SJSA1 (cell line): ENCODE measurements at places on chromosomes 11 and 22.

DNA sequence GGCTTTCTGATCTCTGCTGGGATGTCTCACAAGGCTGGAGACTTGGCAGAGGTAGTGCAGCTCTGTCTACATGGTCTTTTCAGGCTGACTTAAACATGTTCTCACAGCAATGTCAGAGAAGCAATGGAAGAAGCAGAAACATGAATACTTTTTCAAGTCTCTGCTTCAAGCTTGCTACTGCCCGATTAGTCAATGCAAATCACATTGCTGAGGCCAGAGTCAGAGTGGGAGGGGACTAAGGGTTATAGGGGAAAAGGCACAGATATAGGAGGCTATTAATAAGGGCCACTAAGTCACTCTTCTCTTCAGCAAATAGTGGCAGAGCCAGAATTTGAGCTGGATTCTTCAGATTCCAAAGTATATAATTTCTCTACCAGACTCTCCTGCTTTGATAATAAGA, 390.5 kb downstream of the TMEM135 start:
- no peak overlapping the region for H3K4me3 ChIP-seq
- H3K4me1 ChIP-seq = peaks cover 65% of the 10 kb centered on the region
- peak overlapping the region; percentile 39; the same call in 1 of the 2 replicates for H3K27ac ChIP-seq

GRCh38 chr11:93484716-93485115, 58.5 kb downstream of the SMCO4 start:
- no peak for DNase-seq
- no peaks in the 10 kb centered on the region for H3K4me1 ChIP-seq
- H3K4me3 ChIP-seq = no peak overlapping the region
- no peaks in the 10 kb centered on the region for H3K36me3 ChIP-seq

- H3K4me1 ChIP-seq = 0 out of 2 replicates have a peak, but pooled peaks cover 6% of the 10 kb centered on the region
- no peak overlapping the region for H3K4me3 ChIP-seq
- no peaks in the 10 kb centered on the region for H3K27me3 ChIP-seq
- no peak overlapping the region for H3K27ac ChIP-seq
Measured at GRCh38 chr22:33302049-33302545, 243.9 kb upstream of the SYN3 start.

- no peaks in the 10 kb centered on the region for H3K27me3 ChIP-seq
- H3K4me1 ChIP-seq = peaks cover 4% of the 10 kb centered on the region; the same call in 1 of the 2 replicates
- no peaks in the 10 kb centered on the region for H3K36me3 ChIP-seq
- no peak overlapping the region for H3K27ac ChIP-seq
Measured at GRCh38 chr11:102794382-102794781, 3.6 kb downstream of the MMP1 start.
